Effector memory CD4-positive, alpha-beta T cell (primary cell): ENCODE measurements at places on chromosomes 2 and 18.

DNA sequence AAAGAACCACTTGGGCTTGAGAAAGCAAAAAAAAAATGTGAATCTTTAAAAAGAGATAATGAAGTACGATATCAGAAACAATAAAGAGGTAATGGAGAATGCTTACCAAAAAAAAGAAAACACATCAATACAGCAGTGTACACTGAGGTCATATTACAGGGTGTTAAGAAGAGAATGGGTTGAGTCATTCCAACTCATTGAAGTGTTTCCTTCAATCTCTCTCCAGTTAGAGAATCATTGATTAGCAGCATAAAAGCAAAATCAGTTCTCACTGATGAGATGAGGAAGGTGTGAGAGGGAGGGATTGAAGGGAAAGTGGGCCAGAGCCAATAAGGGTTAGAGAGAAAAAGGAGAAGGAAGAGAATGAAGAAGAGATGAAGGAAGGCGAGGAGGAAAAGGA is 43.9 kb upstream of the SGPP2 start:
- DNase-seq = no peak

GRCh38 chr2:205766779-205767359 is 84.6 kb downstream of the NRP2 start:
- DNase-seq = no peak

GRCh38 chr2:74530239-74531187 is 780 bp downstream of the HTRA2 start:
- DNase-seq = no peak

DNA sequence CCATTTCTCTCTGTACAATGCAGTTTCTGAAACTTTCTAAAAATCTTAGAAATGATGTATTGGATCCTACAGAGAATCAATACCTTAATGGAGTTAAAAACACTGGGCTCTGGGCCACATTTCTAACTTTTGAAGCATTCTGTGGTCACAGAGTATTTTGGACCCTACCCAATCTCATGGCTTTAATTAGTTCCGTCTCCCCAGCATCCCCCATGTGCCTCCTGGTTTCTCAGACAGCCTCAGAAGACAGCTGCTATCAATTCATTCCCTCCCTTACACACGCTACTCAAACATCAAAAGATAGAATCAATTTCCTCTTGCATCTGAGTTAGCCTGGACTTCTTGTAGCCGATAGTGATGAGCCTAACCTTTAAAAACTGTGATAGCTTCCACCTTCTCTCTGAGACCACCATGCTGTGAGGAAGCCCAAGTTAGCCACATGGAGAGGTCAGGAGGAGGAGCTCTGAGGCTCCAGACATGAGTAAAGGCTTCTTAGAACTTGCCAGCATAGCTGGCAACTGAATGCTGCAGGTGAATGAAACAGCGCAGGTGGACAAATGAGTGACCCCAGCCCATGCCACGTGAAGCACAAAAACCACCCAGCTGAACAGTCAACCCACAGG is 10.4 kb downstream of the ADCY3 start:
- DNase-seq = no peak

DNA sequence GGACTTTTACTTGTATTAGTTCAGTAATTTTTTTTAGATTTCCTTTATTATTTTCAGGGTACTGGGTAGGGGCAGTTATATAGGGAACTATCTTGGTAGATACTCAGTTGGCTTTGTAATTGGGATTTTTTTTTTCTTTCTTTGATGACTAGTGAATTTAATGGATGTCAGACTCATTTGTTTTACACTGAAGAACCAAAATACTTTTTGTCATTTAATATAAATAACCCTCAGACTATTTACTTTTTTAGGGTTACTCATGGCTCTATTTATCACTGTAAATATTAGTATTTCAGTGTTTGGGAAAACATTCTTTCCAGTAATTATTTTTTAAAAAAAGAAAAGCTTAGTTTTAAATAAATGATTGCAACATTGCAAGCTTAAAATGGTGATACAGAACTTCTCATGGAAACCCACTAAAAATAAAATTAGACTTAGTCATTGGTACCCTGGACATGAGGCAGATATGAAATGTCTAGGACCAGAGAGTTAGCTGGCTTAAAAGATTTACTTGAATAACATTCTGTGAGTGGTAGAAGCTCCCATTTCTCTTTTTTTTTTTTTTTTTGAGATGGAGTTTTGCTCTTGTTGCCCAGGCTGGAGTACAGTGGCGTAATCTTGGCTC is 74.4 kb upstream of the CYP20A1 start:
- no peak for DNase-seq

DNA sequence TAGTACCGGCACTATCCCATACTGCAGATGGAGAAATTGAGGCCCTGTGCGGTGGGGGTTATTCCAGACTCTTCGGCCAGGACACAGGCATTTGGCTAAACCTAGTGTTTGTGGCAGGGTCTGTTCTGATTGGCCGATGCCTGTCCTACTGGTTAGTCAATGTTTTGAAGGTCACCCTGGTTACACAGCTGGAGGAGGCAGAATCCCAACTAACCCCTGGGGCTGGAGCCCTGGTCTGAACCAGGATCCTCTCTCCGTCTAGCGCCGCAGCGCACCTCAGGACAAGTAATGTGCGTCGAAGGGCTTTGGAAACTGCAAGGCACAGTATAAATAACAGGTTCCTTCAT is 19.4 kb downstream of the TEX44 start:
- no peak for DNase-seq

DNA sequence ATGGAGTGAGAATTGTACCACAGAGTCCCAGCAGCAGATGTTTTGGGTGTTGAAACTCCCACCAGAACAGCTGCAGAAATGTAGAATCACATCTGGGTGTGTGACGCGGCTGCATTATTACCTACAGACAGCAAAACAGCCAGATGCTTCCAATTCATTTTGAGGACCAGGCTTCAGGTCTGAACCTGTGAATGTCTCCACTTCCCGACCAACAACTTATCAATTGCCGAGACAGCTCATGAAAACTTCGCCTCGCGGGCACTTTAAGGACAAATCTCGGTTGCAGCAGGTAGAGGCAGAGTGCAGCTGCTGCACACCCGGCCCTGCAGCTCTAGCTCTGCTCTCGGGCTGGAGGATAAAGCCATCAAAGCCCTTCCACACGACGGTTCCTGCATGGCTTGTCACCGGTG is 202.0 kb downstream of the HRH4 start:
- DNase-seq = no peak

DNA sequence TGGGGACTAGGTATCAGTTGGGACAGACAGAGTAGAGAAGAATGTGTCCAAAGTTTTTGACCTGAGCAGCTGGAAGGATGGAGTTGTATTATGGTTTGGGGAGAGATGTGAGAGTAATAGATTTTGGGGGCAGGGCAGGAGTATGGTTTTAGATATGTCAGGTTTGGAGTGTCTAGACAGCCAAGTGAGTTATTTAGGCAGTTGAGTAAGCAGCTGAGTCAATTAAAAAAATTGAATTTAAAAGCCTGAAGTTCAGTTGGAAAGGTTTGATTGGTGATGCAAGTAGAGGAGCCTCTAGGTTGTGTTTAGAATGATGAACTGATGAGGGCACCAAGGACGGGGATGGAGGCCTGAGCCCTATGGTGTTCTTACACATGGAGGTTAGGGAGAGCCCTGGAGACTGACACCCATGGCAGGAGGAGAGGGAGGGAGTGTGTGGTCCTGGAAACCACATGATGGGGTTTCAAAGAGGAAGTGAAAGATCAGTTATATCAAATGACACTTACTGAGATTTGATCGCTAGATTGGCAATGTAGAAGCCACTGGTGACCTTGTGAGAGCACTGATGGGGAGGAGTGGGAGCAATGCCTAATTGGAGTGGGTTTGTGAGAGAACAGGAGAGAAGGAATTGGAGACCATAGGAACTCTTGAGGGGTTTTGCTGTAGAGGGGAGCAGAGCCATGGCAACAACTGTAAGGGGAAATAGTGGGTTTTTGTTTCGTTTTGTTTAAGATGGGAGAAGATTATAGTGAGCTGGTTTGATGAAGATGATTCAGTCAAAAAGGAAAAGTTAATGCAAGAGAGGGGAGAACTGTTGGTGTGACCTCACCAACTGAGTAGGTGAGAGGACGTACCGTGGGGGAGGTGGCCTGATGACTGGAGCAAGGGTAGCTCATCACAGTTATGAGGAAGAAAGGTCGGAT is 10.3 kb downstream of the ITGA6 start:
- DNase-seq = peak; percentile 7

GRCh38 chr2:24875272-24875671 is 44.8 kb downstream of the ADCY3 start:
- DNase-seq = no peak

DNA sequence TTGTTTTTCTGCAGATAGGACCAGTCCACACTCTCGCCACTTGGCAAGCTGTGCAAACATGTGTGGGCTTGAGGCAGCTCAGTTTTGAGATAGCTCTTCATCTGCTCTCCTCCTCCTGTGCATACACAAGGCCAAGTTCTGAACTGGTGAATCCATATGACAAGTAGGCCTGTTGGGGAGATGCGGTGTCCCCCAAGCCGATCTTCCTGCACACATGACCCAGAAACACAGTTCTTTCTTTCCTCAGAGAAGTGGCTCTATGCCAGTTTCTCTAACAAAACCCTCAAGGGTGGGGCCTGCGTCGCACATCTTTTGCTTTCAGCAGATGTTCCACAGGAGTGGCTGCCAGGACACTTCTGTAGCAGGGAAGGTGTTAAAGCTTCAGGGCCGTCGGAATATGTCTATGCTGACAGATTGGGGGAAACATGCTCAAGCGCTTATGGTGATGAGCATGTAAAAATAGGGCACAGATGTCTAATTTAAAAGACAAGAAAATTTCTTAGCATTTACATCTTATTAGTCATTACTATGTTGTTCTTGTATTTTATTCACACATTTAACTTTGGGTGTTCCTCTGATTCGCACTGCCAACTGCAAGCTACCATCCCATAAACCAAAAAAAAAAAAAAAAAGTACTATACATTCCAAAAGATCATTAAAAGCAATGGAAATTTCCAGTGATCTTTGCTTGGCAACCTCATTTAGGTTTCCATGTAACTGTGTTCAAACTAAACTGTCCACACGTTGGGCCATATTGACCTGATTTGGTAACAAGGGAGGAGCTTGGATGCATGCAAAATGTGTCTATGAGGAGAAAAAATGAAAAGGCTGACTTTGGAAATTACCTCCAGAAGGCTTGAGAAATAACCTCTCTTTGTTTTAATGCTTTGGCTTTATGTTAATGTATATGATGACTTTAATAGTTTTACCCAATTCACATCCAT is 1055.5 kb upstream of the KLHL29 start:
- DNase-seq = no peak

- DNase-seq = no peak
These were observed 33.0 kb downstream of the KCTD18 start for GRCh38 chr2:200476836-200477235.

GRCh38 chr18:79547413-79548076 is 132.1 kb upstream of the CTDP1 start:
- DNase-seq = no peak

GRCh38 chr2:41460661-41461060 is 587.2 kb upstream of the PKDCC start:
- no peak for DNase-seq

- peak; percentile 66 for DNase-seq
These were observed 46.9 kb downstream of the DNMT3A start for GRCh38 chr2:25294573-25295462.

DNA sequence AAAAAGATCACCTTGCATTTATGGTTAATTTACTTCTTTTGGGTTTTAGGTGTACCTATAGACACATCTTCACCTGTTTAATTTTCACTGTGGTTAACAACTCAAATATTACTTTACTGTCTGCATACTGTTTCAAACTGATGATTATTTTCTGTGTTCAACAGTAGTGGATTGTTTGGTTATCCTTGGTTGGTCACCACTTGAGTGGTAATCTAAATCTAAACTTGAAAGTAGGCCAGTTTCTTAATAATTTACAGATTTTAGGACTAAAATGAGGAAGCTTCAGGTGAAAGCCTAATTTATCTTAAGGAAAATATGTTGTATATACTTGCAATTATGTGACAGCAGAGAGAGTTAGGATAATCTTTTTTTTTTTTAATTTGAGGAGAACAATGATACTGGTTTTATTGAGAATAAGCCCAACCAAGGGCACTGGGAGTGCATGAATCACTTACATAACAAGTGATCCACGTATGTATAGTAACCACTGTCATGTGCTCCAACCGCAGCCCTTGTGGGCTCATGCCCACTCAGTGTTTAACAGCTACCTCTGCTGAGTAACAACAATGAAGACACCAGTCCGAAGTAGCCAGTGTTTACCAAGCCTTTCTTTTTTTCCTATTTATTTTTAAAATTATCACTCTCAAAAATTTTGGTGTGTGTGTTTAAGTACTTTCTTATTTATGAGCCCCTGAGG is 31.0 kb upstream of the WDSUB1 start:
- DNase-seq = no peak

GRCh38 chr2:236752096-236752495 is 182.5 kb downstream of the ACKR3 start:
- no peak for DNase-seq

DNA sequence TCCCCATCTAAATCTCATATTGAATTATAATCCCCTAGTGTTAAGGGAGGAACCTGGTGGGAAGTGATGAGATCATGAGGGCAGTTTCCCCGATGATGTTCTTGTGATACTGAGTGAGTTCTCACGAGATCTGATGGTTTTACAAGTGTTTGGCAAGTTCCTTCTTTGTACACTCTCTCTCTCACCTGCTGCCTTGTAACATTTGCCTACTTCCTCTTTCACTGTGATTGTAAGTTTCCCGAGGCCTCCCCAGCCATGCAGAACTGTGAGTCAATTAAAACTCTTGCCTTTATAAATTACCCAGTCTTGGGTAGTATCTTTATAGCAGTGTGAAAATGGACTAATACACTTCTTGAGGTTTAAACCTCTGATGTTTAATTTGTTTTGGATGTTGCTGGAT is 177.5 kb downstream of the CD8B2 start:
- no peak for DNase-seq

- DNase-seq = no peak
These were observed 54.5 kb downstream of the ACSL3 start for GRCh38 chr2:222915092-222915957.

- DNase-seq = no peak
These were observed 10.4 kb downstream of the HS6ST1 start for GRCh38 chr2:128308284-128308731.

DNA sequence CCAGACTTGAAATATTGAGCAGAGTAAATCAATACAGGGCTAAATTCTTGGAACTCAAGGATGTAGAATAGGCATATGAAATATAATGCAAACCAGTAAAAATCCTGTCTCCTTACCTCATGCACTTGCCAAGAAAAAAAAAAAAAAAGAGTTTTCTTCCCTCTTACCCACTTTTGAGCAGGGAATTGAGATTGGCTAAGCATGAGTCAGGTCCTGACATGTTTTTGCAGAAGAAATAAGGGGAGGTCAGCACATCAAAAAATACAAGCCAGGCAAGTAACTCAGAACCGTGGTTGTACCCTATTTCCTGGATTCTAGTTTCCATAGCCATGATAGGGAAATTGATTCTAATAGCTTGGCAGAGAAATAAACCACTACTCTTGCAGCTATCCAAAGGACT is 1526.7 kb downstream of the LRP1B start:
- DNase-seq = no peak

DNA sequence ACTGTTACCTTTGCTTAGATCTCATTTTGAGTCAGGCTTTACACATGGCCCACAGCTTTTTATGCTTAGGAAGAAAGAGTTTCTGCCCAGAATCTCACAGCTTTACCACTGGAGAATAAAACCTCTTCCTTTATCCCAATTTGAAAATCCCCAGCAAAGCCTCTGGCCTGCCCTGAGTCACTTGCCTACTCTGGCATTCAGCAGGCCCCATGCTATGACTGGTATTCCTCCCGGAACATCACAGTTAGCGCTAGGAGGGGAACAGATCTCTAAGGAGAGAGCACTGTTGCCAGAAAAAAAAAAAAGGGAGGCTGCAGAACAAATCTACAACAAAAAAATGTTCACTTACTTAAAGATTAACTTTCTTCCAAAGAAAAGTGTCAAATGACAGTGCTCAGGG is 152.9 kb upstream of the DNMT3A start:
- DNase-seq = no peak

GRCh38 chr18:12086249-12086648 is 7.4 kb upstream of the ANKRD62 start:
- no peak for DNase-seq
